ENCODE measurements at places on chromosomes 1 and 21.

GRCh38 chr1:234231061-234231892 lies 142.0 kb upstream of the COA6 start:
- DNase-seq = no peak

DNA sequence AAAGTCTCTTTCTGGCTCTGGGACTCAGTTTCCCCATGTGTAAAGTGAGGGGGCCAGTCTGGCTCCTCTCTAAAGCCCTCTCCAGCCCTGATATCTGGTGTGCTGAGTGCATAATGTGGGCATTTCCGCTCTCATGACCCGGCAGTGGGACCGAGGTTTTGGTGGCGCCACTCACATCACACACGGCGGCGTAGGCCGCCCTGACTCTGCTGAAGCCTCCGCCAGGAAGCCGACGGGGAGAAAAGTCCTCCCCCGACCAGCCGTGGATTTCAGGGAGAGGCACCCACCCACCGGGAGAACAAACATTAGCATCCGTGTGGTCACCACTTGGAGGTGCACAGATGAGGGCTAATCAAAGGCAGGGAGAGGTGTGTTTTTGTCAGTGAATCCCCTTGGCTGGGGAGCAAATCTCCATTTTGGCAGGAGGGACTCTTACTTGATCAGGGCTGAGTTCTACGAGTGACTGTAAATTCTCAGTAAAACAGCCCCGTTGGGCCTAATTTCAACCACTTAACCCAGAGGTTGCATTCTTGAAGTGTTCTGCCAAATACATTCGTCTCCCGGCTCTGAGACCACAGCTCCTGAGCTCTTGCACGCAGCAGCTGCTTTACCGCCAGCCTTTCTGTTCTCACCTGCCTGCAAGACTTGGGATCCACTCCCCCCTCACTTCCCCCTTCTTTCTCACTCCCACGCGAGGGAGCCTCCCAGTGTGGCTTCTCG lies 118.2 kb downstream of the FOXD2 start:
- no peak for DNase-seq

- no peak for DNase-seq
Measured at GRCh38 chr21:42044871-42045495, 26.1 kb upstream of the UMODL1 start.

GRCh38 chr1:26352338-26352679 lies 1.6 kb downstream of the CRYBG2 start:
- no peak for DNase-seq

GRCh38 chr21:41410767-41411448 lies 15.1 kb upstream of the MX1 start:
- no peak for DNase-seq

Data from NCI-H1105 (cell line).